ENCODE measurements at places on chromosomes 7 and 10.

GRCh38 chr7:158053183-158053915 is 534.3 kb downstream of the PTPRN2 start:
- no peak for DNase-seq

GRCh38 chr10:12259988-12260387 is 64.0 kb downstream of the CDC123 start:
- DNase-seq = no peak

GRCh38 chr7:131826960-131827359 is 270.5 kb upstream of the PODXL start:
- no peak for DNase-seq

- DNase-seq = peak; percentile 80
Measured at GRCh38 chr7:12570534-12571461, at the start of gene SCIN. TSS of gene SCIN (plus strand) at chr7:12570720. CDS start at chr7:12570787, 67 bp downstream.

Measured in suppressor macrophage treated with lipopolysaccharide for 1 hour (primary cell).